Right renal cortex interstitium (tissue), 3 donors: ENCODE measurements at places on chromosomes 2 and 18. TPM values are rescaled to one million over a fixed set of nuclear protein-coding genes. Genes with fewer than 3 reads are reported as not detected.

The CAPN14 gene
- 0.04 TPM for polyA plus RNA-seq

The COL3A1 gene
- 988 TPM for polyA plus RNA-seq

The SS18 gene
- polyA plus RNA-seq: 104 TPM

The MC5R gene
- 0.17 TPM for polyA plus RNA-seq

The TEKT4 gene
- polyA plus RNA-seq: 0.11 TPM

The BAZ2B gene
- polyA plus RNA-seq: 73.8 TPM

The LTBP1 gene
- polyA plus RNA-seq: 83.3 TPM

The CAPN13 gene
- polyA plus RNA-seq: 2.0 TPM

The MAP3K20 gene
- 30.0 TPM for polyA plus RNA-seq

The HOXD10 gene
- 118 TPM for polyA plus RNA-seq

The KCNK3 gene
- polyA plus RNA-seq: 0.57 TPM

The SLC40A1 gene
- 137 TPM for polyA plus RNA-seq

The CROCC2 gene
- not detected for polyA plus RNA-seq

The SRD5A2 gene
- polyA plus RNA-seq: 0.06 TPM

The PDCL3 gene
- 42.4 TPM for polyA plus RNA-seq

- no peak for DNase-seq
Measured at GRCh38 chr2:239966853-239967552, 58.1 kb downstream of the NDUFA10 start.

DNA sequence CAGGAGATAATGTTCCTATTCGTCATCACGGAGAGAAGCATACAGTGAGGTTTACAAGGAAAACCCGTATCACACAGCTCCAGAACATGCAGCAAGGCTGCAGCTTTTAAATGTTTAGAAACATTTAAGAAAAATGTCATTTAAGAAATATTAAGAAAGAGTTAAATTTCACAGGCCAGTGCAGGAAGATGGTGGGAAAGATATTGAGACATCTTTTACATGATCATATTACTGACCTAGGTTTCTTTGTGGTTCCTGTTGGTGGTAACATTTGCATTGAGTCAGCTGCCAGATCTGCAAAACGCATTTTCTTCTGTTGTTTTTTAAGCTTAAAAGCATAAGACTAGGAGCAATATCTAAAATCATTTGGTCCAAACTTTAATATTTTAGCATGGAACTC, 44.9 kb downstream of the CPO start:
- DNase-seq: no peak

DNA sequence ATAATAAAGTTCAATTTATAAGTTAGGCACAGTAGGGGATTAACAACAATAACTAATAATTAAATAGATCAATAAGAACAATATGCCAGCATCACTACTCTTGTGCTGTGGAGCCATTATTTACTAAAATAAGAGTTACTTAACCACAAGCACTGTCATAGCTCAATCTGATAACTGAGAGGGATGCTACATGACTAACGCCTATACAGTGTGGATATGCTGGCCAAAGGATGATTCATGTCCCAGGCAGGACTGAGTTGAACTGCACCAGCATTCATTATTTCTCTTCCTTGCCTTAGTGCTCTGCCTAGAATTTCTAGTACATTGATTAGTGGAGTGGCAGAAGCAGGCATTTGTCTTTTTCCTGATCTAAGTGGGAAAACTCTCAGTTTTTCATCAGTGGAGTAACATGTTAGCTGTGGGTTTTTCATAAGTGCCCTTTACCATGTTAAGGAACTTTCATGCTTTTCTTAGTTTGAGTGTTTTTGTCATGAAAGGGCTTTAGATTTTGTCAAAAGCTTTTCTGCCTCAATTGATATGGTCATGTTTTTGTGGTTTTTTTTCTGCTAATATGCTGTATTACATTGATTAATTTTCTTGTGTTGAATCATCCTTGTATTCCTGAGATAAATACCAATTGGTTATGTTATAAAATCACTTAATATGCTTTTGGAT, 21.7 kb downstream of the KIAA1328 start:
- DNase-seq: no peak

DNA sequence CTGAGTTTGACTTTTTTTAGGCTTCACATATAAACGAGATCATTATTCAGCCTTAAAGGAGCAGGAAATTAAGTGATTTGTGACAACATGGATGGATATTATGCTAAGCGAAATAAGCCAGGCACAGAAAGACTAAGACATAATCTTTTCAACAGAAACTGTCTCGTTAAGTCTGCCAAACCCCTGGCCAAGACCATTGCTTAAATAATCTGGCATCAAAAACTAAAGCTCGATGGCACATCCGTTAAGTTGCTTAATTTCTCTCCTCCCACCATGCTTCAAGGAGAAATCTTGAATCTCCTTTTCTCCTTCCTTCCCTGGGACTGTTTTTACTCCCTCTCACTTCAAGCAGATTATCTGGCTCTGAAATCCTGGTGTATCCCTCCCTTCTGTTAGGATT, 140.3 kb downstream of the GALNT14 start:
- no peak for DNase-seq

- DNase-seq: no peak
Measured at GRCh38 chr2:233773854-233774253, 4.3 kb upstream of the MROH2A start.

GRCh38 chr2:45816272-45816671, 164.8 kb downstream of the PRKCE start:
- DNase-seq: no peak

- DNase-seq: no peak
Measured at GRCh38 chr2:143397884-143398614, 268.8 kb downstream of the ARHGAP15 start.

DNA sequence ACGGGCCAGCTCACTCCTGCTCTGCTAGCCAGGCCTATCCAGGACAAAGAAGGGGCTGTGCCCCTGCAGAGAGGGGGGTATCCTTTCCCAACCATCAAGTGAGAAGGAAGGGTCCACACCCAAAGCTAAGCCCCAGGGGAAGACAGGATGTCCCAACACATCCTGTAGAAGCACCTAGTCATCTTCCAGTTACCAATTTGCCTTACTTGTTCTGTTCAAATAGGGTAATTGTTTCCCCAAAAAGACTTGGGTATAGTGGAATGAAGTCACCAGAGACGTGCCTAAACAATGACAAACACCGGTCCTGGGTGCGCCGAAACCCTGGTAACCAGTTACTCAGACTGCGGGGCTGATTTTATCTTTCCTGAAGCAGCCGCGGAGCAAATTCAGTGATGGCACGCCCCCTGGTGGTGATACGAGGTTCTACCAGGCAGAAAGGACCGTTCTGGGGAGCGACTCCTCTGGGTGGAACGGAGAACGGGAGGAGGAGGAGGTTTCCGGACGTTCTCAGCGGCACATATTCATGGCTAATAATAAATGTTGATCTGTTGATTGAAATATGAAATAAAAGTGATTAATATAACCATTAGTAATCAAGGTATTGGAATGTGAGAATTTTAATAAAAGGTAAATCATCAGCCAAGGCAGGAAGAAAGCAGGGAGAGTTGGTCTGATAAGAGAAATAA, 109.3 kb upstream of the STON1 start:
- DNase-seq: peak; percentile 77

- no peak for DNase-seq
Measured at GRCh38 chr2:195490319-195490718, 166.7 kb upstream of the SLC39A10 start.

DNA sequence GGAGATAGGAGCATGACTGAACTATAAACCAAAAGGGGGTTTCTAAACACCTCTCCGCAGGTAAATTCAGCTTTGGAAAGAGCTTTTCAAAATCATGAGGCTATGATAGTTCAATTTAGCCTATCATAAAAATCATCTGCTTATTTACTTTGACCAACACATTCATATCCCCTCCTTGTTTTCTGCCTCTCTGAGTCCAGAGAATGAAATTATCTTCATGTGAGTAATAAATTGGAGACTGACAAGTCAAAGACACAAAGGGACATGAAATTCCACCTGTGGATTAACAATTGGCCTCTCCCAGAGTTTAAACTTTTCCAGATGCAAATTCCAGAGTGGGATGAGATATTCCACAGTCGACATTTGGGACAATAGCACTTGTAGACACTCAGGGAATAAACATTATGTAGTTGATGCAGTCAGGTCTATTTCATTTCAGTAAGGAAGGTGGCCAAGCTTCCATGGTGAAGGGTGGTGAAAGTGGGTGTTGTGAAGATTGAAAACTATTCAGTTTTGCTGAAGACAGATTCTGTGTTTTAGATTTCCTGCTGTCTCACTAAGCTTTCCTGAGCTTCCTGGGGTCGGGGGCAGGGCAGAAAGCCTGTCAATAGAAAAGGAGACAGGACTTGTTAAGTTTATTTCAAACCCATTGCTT, 84.7 kb downstream of the CDC42EP3 start:
- DNase-seq: no peak

DNA sequence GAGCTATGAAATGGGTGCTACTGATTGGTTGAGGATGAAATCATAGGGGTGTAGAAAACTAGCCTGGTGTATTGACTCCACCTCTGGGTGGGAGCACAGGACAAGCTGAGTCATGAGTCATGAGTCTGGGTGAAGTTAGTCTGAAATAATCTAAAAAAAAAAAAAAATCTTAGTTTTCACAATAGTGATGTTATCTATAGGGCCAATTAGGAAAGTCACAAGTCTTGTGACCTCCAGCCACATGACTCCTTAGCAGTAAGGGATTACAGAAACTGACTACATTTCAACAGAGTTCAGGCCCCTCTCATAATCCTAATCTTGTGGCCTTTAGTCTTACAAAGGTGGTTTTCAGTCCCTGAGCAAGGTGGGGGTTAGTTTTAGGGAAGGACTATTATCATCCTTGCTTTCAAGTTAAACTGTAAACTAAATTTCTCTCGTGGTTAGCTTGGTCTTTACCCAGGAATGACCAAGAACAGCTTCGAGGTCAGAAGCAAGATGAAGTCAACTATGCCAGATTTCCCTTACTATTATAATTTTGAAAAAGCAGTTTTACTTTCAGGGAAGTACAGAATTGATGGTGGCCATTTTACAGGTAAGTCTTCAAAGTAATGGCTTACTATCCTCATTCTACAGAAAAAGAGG, 338.0 kb upstream of the GYPC start:
- DNase-seq: no peak

- DNase-seq: no peak
Measured at GRCh38 chr2:45178359-45178758, 169.1 kb upstream of the SIX2 start.

- peak; percentile 63 for DNase-seq
Measured at GRCh38 chr2:240236217-240237111, 96.0 kb upstream of the OTOS start.

DNA sequence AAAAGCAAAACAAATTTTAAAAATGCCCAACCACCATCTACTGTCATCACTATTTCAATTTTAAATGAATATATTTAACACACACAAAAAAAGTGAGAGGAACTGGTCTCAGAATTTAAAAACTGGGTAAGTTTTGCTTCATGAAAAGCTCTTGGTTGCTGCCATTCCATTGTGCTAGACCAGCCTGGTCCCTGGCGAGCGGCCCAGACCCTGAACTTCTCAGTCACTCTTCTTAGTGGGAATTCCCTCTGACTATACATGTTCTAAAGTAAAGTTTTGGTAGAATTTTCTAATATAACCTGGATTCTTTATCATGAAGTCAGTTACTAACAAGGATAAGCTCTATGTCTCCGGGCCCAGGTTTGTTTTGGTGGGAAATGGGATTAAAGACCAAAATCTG, 34.8 kb upstream of the TMEM177 start:
- no peak for DNase-seq

- DNase-seq: no peak
Measured at GRCh38 chr18:79491081-79491551, 95.4 kb downstream of the NFATC1 start.

DNA sequence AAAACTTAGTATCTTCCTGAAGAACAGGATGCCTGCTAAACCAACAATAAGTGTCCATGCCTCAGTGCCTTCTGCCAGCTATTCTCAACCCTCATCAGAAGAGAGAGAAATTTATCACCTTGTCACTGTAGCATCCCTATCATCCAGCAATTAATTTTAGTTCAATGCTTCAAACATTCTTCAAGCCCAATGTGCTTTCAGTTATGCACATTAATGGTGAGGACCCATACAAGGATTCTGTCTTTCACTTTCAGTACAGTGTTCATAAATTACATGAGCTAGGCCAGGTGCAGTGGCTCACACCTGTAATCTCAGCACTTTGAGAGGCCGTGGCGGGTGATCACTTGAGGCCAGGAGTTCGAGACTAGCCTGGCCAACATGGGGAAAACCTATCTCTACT, 47.0 kb upstream of the MSH6 start:
- DNase-seq: no peak

DNA sequence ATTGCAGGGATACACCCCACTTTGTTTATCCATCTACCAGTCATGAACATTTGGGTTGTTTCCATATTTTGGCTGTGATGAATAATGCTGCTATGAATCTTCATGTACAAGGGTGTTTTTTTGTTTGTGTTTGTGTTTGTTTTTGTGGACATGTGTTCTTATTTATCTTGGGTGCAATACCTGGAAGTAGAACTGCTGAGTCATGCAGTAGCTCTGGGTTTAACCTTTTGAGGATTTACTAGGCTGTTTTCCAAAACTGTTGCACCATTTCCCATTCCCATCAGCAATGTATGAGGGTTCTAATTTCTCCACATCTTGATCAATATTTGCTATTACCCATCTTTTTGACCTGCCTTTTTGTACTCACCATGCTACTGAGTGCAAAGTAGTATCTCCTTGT, 140.0 kb upstream of the CYP1B1 start:
- no peak for DNase-seq

- no peak for DNase-seq
Measured at GRCh38 chr18:51649796-51650195, 452.3 kb upstream of the MEX3C start.

DNA sequence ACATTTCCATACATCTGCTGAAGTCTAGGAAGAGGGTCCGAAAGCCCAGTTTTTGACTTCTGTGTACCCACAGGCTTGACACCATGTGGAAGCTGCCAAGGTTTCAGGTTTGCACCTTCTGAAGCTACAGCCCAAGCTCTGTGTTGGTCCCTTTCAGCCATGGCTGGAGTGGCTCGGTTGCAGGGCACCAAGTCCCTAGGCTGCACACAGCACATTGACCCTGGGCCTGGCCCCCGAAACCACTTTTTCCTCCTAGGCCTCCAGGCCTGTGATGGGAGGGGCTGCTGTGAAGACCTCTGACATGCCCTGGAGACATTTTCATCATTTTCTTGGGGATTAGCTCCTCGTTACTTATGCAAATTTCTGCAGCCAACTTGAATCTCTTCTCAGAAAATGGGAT, 55.7 kb downstream of the CCDC141 start:
- DNase-seq: no peak

GRCh38 chr18:55748227-55748738, 160.3 kb upstream of the TCF4 start:
- DNase-seq: no peak

- no peak for DNase-seq
Measured at GRCh38 chr18:28147674-28148171, 29.2 kb downstream of the CDH2 start.

GRCh38 chr18:34221971-34222306, 2.8 kb downstream of the NOL4 start:
- no peak for DNase-seq

DNA sequence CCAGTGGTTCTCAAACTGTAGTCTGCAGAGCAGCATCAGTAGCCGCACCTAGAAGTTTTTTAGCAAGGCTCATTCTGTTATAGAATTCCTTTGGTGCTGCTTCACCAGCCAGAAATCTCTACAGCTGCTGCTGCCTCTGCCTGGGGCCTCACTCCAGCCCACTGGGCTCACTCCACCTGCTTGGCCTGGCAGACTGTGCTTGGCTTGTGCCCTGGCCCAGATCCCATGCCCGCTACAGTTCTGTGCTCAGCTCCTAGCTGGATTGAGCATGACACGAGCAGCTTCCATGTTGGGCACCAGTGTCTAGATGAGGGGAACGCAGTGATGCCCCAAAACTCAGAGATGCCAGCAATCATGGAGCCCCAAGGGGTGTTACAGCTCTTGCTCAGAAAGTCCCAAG, 22.6 kb downstream of the MAPK4 start:
- no peak for DNase-seq
